AG09319 (cell line): ENCODE measurements at places on chromosomes 11 and 22.
A peak's percentile ranks its signal among the peaks of the same experiment; 100 is the strongest.

DNA sequence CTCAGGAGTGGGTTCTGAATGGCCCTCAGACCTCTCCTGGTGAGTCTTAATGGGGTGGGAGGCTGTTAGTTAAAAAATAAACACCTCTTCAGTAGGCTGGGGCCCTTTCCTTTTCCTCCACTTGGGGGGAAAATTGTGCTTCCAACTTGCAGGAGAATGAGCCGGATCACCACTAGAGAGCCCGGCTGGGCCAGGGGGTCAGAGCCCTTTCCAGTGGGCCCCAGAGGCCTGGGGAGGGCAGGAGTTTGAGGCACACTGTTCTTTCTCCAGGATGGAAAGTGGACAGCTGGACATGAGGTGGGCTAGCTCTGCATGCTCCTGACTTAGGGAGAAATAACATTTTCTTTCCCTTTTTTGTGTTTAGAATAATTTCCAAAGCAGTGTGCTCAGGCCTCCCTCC is 32.8 kb downstream of the B3GAT1 start:
- DNase-seq = no peak

DNA sequence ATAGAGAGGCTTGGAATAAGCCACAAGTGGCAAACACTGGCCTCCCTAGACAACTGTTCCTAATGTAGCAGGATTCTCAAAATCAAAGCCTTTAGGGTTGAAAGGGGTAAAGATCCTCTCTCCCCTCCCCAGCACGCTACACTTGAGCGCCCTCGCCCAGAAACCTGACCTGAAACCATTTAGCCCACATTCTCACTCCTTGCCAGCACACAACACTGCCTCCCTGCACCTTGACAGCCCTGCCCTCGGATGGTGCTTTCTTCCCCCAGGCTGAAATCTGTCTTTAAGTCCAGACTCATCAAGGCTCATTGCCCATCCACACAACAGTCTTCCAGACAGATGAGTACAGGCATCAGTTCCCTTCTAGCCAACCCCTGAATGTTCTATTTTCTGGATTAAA is 26.5 kb downstream of the CWC15 start:
- DNase-seq = no peak

GRCh38 chr11:72824811-72825505 is 10.7 kb downstream of the ATG16L2 start:
- no peak for DNase-seq

DNA sequence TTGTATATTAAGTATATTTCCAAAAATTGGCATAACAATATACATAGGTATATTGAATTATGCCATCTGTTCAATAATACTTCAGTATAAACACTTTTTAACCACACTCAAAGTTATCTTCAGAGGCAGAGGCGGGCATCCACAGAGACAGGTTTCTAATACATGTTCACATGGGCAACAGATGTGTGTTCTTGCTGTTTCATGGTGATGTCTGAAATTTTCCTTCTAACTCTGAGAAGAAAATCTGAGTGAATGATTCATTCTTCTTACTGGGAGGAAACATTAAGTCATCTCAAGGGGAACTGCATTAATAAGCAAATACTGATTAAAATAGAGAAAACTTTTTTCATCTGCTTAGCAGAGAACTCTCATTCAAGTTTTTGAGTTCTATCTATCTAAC is 1074.5 kb downstream of the LRRC4C start:
- peak; percentile 44 for DNase-seq

GRCh38 chr22:45221201-45221600 is 19.5 kb downstream of the KIAA0930 start:
- no peak for DNase-seq

GRCh38 chr22:20177217-20177911 is 26.5 kb upstream of the CCDC188 start:
- no peak for DNase-seq
